Forelimb muscle (tissue), 1 donor: ENCODE measurements at places on chromosomes 6 and 20. TPM values are rescaled to one million over a fixed set of nuclear protein-coding genes. Genes with fewer than 3 reads are reported as not detected.

DNA sequence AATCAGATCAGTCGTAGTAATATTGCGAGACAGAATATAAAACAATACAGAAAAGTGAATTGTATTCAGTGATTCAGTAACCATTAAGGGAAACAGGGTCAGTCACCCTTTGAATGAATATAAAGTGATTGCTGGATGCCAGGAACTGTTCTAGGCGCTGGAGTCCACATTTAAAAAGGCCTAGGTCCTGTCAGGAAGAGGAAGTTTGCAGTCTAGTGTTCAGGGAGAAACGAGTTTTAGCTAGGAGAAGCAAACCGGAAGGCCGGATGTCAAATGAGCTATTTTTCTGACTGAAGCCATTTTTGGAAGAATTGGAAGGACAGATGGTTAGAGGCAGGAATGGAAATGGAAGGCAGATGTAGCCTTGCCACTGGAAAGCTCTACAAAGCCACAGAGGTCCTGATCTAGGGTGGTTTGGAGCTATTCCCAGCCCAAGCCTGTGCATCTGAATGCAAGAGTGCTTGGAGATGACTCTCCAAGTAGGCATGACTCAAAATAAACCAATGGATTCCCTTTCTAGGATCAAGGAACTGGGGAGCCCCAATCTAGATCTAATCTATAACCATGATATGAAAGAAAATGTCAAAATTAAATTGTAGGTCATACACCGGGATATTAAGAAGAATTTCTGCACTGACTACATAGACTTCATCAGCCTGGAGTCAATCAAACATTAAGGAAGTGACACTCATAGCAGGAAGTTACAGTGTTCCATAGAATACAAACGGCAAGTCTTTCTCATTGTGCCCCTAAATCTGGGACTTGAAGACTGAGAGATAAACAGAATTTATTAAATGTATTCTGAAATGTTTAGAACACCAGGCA lies 36.8 kb upstream of the CDKAL1 start:
- no peak for DNase-seq

FLOT1 gene
- 105 TPM for polyA plus RNA-seq

DNMT3B gene
- 3.7 TPM for polyA plus RNA-seq

- DNase-seq = no peak
Measured at GRCh38 chr6:139567095-139567494, 192.6 kb upstream of the CITED2 start.

DNA sequence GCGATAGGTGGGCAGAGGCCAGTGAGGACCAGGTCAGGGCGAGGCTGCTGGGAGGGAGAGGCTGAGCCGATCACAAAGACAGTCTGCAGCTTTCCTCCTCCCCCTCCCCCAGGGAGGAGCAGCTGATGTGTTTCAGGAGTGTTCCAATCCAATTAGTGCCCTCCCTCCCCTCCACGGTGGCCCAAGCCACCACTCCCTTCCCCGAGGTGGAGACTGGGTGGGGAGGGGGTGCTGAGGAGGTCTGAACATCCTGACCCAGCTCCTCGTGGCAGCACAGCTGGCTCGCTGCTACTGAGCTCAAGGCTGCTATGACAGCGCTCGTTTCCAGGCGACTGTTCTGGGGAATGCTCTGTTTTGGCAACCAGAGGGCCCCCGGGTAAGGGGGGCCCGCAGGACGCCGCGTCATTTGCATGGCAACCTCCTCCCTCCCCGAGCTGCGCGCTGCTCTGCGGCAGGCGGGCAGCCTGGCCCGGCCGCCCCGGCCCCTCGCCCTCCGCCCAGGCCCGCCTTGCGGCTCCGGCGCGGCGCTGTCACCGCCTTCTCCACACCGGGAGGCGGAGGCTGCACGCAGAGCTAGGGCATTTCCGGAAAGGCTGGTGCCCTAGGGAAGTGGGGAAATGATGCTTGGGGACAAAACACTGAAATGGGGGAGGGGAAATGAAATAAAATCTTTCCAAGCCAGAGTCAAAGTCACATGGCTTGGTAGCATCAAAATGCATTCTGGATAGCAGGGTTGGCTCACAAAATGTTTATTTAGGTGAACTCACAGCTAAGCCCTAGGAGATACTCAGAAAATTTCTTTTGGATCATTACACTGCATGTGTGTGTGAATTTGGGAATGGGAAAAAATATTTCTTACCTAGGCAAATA lies 67.4 kb upstream of the PIM1 start:
- DNase-seq = peak; percentile 74
